ENCODE measurements at places on chromosomes 7 and 10. TPM values are rescaled to one million over a fixed set of nuclear protein-coding genes. Genes with fewer than 3 reads are reported as not detected.

The PAPSS2 gene
- total RNA-seq = 1.4 TPM

The SEMA3D gene
- 5.5 TPM for total RNA-seq

The HDAC9 gene
- total RNA-seq = 1.4 TPM

The ANXA8L1 gene
- not detected for total RNA-seq

The TET1 gene
- 12.8 TPM for total RNA-seq

The ENTPD1 gene
- total RNA-seq = 0.30 TPM

The CYP2C19 gene
- not detected for total RNA-seq

The CYP2C9 gene
- not detected for total RNA-seq

The SOSTDC1 gene
- total RNA-seq = 6.2 TPM

The SDK1 gene
- total RNA-seq = 3.4 TPM

The FEZF1 gene
- total RNA-seq = not detected

The CPN1 gene
- not detected for total RNA-seq

The CDK1 gene
- total RNA-seq = 178 TPM

The CALML5 gene
- not detected for total RNA-seq

The CTBP2 gene
- 69.0 TPM for total RNA-seq

The FLNC gene
- 172 TPM for total RNA-seq

The COL13A1 gene
- total RNA-seq = 0.20 TPM

The TRIP6 gene
- total RNA-seq = 49.3 TPM

The CFAP70 gene
- total RNA-seq = 0.12 TPM

The DNAJC12 gene
- 11.7 TPM for total RNA-seq

The HOXA13 gene
- total RNA-seq = 1.6 TPM

The TUBB8 gene
- not detected for total RNA-seq

The CHN2 gene
- total RNA-seq = 3.5 TPM

The SAP25 gene
- 0.30 TPM for total RNA-seq

The FAM20C gene
- total RNA-seq = 6.1 TPM

The GFRA1 gene
- 26.5 TPM for total RNA-seq

The CLDN4 gene
- 0.08 TPM for total RNA-seq

The LOXL4 gene
- total RNA-seq = 8.1 TPM

The LRIT1 gene
- total RNA-seq = not detected

The FRMD4A gene
- total RNA-seq = 18.1 TPM

The GSTO2 gene
- total RNA-seq = 0.08 TPM

The EGR2 gene
- total RNA-seq = 1.3 TPM

The NPSR1 gene
- not detected for total RNA-seq

The C10orf53 gene
- total RNA-seq = not detected

The DMBT1 gene
- total RNA-seq = 4.1 TPM

The GIMAP2 gene
- not detected for total RNA-seq

The C7orf57 gene
- 0.06 TPM for total RNA-seq

The MMD2 gene
- not detected for total RNA-seq

The HOXA11 gene
- total RNA-seq = 5.8 TPM

The RBP3 gene
- total RNA-seq = not detected

The NPY4R gene
- total RNA-seq = not detected

The ANKRD2 gene
- 0.26 TPM for total RNA-seq

The TMEM270 gene
- total RNA-seq = not detected

The UMAD1 gene
- 15.6 TPM for total RNA-seq

The SYNPO2L gene
- 2.1 TPM for total RNA-seq

The FGL2 gene
- 1.3 TPM for total RNA-seq

The GALNT17 gene
- not detected for total RNA-seq

The STEAP1B gene
- total RNA-seq = not detected

The LRRN3 gene
- 19.3 TPM for total RNA-seq

The ZCWPW1 gene
- total RNA-seq = 1.1 TPM

The APBB1IP gene
- total RNA-seq = not detected

The PRLHR gene
- total RNA-seq = not detected

The PRPS1L1 gene
- total RNA-seq = not detected
